ENCODE measurements at places on chromosomes 7 and 10.

GRCh38 chr10:26368463-26368862, 69.7 kb upstream of the APBB1IP start:
- no peak for DNase-seq

GRCh38 chr10:131004276-131004675, 307.2 kb downstream of the TCERG1L start:
- DNase-seq: no peak

DNA sequence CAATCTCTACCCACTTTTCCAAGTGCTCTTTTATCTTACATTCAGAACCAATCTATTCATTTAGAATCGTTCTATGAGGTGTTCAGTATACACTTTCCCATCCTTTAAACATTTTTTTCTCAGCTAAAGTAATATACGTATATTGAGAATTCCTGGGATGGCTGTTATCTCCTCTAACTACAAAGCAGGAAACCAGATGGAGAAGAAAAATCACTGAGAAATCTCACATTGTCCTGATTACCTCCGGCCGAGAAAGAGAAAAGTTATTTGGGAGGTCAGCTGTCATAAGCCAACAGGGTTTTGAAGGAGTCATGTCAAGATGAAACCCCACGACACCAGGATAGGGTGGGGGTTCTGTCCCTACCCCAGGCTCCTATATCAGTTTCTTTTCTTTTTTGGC, 99.2 kb upstream of the KDM7A start:
- DNase-seq: no peak

GRCh38 chr10:124117833-124118232, 24.4 kb upstream of the CHST15 start:
- no peak for DNase-seq

GRCh38 chr7:28332046-28332445, 80.3 kb upstream of the CREB5 start:
- no peak for DNase-seq

GRCh38 chr10:132311338-132311939, 3.7 kb upstream of the STK32C start:
- DNase-seq: no peak

- peak; percentile 5 for DNase-seq
Measured at GRCh38 chr7:117750612-117751563, 122.4 kb downstream of the CTTNBP2 start.

DNA sequence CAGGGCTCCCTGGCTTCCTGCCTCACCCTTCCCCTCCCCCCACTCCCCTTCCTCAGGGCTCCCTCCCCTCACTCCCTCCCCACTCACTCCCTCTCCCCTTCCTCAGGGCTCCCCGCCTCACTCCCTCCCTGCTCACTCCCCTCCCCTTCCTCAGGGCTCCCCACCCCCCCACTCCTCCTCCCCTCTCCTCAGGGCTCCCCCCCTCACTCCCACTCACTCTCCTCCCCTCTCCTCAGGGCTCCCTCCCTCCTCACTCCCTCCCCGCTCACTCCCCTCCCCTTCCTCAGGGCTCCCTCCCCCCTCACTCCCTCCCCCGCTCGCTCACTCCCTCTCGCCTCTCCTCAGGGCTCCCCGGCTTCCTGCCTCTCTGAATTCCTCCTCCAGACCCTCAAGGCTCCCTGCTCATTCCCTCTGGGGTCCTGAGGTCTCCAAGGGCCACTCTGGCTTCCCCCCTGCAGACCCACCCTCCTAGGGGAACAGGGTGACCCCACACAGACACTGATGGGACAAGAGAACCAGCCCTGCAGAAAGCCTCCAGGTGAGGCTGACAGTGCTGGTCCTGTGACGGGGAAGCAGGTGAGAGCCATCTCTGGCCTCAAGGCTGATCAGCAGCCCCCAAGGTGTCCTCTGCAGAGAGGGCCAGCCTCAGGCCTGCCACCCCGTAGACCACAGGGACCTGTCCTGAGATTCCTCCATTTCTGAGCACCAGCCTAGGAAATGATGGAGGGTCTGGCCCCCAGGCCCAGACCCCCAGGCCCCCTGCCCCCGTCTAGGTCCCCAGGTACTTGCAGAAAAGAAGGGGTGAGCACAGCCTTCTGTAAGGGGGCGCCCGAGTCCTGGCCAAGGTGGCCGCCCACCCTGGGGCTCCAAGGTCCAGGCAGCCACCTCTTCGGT, 47.2 kb downstream of the PWWP2B start:
- no peak for DNase-seq

GRCh38 chr7:88205179-88205578, 14.7 kb downstream of the SRI start:
- DNase-seq: no peak

DNA sequence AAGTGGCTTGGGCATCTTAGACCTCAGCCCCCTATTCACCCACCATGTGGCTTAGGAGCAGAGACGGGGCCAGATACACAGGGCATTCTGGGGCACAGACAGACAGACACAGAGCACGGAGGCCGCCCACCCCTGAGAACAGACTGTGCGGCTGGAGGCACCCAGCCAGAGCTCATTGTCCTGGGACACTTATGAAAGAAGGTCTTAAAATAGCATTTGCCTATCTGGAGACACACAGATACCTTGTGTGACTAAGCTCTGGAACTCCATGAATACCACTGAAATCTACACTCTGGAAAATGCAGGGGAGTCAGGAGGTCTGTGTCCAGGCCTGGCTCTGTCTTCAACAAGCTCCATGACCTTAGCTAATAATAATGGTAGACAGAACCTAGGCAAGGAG, 41.4 kb upstream of the ADO start:
- DNase-seq: no peak

- no peak for DNase-seq
Measured at GRCh38 chr10:51619365-51619764, 80.0 kb downstream of the CSTF2T start.

GRCh38 chr7:100077205-100077604, 4.3 kb downstream of the ZNF3 start:
- no peak for DNase-seq

- DNase-seq: no peak
Measured at GRCh38 chr10:87691506-87692070, 31.9 kb downstream of the PAPSS2 start.
